Breast epithelium (tissue), 4 donors: ENCODE measurements at places on chromosomes 1 and 21.

- DNase-seq, result no peak
These were observed 753.1 kb downstream of the NCAM2 start for GRCh38 chr21:21751286-21751685.

- DNase-seq, result no peak
These were observed 39.0 kb downstream of the SNAP47 start for GRCh38 chr1:227774051-227774731.

- DNase-seq, result no peak
These were observed 31.7 kb upstream of the LAX1 start for GRCh38 chr1:203733009-203733863.

DNA sequence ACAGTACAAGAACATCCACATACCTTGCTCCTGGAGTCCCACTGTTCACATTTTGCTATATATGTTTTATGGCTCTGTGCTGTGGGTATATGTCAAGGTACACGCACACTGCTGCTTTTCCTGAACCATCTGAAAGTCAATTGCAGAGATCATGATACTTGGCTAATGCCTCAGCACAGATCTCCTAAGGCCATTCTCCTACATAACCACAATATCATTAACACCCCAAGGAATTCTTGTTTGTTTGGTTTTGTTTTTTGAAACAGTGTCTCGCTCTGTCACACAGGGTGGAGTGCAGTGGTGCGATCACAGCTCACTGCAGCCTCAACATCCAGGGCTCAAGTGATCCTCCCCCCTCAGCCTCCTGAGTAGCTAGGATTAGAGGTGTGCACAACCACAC lies 16.0 kb downstream of the CTNNBIP1 start:
- DNase-seq, result no peak

GRCh38 chr1:233237647-233238046 lies 57.9 kb downstream of the PCNX2 start:
- DNase-seq, result no peak

DNA sequence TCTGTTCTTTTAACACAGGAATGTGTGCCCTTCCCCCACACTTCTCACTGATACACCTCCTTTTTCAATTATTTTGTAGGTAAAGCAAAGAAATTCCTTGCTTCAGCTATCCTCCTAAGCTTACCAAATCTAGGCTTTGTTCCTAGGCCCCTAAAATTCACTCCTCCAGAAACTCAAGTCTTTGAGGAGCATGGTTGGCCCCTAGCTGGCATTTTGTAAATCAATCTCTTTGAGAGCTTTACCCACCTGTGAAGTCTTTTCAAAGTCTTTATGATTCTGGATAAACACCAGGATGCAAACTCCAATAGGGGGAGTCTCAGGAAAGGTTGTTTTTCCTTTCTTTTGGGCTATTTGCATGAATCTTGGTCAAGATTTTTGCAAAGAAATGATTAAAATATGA lies 82.9 kb upstream of the ZNF644 start:
- DNase-seq, result no peak

DNA sequence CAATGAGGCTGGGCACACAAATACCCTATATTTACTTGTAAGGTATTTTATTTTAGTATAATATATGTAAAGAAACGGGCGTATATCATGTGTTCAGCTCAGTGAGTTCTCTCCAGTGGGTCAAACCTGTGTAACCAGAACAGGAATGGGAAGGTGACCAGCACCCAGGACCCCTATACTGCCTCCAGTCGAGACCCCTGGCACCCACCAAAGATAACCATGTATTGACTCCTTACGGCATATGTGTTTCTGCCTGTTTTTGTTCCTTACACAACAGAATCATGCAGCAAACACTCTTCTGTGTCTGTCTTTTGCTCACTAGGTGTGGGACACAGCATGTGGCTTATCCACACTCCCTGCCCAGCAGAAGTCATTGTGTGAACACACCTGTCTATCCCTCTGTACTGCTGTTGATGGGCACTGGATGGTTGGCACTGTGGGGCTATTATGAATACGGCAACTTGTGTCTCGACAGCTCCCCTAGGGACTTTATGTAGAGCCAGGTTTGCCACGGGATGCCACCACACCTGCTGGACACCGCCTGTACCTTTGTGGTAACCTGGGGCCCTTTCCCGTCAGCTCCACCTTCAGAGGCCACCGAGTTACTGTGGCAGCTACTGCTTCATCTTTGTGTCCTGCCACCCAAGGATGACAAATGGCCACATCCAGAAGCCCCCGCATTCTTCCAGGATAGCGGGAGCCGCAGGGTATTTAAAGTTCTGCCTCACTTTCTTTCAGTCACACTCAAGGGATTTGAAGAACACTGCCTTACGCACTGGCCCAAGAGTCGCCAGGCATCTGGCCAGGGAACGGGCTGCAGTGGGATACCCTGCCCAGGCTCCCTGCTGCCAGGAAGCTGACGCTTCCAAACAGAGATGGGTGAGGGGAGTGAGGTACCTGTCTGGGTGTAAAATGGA lies 23.5 kb upstream of the C2CD2 start:
- DNase-seq, result peak; percentile 18

DNA sequence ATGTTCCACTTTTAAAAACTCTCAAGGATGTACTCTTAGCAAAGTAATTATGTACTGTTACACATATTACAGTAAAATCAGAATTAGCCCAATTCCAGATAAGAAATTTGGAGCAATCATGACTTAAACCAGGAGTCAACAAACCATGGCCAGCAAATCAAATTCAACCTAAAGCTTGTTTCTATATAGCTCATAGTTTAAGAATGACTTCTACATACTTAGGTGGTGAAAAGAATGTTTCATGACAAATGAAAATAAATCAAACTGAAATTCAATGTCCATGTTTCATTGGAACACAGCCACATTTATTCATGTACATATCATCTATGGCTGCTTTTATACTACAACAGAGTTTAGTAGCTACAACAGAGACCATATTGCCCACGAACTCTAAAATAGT lies 35.1 kb downstream of the FRRS1 start:
- DNase-seq, result no peak

DNA sequence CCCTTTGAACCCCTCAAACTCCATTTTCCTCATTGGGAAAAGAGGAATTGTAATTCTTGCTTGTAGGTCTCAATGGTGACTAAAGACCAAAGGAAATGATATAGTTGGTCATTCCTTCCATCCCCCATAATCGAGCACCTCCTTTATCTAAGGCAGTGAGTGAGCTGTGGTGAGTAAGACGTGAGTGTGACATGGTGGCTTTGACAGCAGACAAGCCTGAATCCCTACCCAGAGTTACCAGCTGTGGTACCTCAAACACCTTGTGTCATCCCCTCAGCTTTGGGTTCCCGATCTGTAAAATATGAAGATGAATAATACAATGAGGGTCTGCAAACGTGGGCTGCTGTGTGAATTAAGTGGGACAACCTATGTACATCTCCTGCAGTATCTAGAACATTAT lies 8.4 kb downstream of the TRAF5 start:
- DNase-seq, result no peak
